ENCODE measurements at places on chromosomes 1 and 21. TPM values are rescaled to one million over a fixed set of nuclear protein-coding genes. Genes with fewer than 3 reads are reported as not detected.

DNA sequence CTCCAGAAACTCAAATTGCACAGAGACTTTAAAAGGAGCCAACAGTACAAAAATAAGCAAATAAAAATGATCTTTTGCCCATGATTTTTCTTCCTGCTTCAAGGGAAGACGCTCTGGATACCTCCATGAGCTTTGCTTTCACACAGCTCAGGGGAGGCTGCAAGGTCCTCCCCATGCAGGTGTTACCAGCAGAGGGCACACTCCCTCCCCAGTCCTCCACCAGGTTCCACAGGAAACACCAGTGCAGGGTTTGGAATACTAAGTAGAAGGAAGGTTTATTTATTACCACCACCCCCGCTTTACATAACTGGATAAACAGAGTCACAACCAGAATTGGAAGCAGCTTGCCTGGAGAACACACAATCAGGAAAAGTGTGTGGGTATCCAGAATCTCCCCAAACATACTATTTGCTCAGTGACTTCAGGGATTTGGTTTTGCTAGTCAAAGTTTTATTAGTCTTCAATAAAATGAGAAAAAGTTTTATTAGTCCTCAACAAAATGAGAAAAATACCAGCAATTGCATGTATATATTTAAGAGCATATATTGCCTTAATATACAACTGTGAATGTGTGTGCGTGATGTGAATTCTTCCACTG lies 37.3 kb downstream of the HSD3B1 start:
- peak; percentile 13 for DNase-seq

The CRP gene
- total RNA-seq, result not detected

DNA sequence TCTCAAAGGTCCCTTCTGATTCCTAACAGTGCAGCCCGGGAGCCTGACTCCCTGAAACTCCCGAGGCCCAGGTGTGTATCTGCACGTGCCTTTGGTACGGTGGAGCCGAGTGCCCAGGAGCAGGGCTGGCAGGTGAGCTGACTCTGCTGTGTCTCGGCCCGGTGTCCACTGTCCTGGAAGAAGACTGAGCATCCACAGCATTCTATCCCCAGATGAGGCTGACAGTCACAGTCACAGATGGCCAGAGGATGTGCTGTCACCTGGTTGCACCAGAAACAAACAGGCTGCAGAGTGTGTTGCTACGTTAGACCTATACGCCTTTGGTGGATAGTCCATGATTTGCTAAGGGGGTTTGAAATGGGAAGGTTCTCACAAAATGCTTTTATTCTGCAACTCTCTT lies 9.8 kb downstream of the ETV3L start:
- DNase-seq, result no peak

DNA sequence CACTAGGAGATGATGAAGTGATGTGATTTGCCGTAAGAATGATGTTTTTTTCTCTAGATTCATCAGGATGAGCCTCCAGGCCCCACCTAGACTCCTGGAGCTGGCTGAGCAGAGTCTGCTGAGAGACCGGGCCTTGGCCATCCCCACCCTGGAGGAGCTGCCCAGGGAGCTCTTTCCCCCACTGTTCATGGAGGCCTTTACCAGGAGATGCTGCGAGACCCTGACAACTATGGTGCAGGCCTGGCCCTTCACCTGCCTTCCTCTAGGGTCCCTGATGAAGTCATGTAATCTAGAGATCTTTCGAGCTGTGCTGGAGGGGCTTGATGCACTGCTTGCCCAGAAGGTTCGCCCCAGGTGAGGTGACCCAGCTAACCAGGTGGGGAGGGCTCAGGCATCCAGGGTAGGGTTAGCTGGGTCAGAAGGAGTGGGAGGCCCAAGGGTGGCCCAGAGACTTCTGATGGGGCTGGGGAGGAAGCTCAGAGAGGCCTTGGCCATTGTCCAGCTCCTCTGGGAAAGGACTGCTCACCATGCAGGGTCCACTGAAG lies 1.3 kb downstream of the PRAMEF12 start:
- no peak for DNase-seq

DNA sequence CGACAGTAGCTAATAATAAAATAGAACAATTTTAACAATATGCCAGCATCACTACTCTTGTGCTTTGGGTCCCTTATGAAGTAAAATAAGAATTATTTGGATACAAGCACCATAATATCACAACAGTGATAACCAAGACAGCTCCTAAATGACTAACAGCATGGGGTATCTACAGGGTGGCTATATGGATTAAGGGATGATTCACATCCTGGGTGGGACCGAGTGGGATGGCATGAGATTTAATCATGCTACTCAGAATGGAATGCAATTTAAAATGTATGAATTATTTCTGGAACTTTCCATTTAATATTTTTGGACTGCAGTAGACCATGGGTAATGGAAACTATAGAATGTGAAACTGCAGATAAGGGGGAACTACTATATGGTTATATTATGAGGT lies 28.1 kb upstream of the B3GALNT2 start:
- no peak for DNase-seq

- DNase-seq, result no peak
Observed at GRCh38 chr1:197732187-197732586, 43.1 kb downstream of the DENND1B start.

DNA sequence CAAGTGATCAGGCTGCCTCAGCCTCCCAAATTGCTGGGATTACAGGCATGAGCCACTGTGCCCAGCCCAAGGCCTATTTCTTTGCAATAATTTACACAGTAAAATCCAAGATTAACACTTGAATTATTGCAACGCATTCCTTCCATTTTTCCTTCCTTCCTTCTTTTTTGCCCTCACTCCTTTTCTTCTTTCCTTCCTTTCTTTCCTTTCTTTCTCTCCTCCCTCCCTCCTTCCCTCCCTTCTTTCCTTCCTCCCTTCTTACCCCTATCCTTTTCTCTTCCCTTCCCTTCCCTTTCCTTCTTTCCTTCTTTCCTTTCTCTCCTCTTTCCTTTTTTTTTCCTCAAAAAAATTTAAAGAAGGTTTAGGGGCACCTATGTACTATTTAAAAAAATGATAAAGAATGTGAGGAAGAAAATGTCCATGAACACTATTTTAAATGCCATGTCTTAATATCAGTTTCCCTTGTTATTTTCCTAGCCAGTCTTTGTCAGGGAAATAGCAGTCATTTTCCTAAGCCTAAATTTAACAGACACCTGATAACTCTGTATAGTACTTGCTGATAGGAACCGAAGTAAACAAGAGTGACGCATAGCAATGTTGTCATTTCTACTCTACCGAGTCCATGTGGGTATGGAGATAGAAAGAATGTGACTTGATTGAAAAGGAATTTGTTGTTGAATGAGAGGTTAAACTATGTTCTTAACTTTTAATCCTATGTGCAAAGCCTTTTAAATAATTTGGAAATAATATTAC lies 79.8 kb upstream of the HMCN1 start:
- no peak for DNase-seq

DNA sequence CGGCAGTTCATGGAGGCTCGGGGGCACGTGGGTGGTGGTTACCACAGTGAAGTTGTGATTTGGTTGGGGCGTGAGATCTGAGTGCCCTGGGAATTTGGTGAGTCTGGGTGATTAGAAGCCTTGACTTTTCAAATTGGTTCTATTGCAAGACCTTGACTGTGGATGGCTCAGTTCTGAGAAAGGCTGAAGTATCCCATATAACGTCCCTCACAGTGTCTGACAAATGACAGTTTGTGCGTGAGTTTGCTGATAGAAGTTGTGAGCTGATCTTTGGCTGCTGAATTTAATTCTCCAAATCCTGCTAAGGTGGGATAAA lies 549 bp downstream of the MSH4 start:
- DNase-seq, result no peak

GRCh38 chr1:19866758-19867157 lies 15.4 kb upstream of the OTUD3 start:
- DNase-seq, result no peak

GRCh38 chr1:220527279-220527907 lies 543 bp upstream of the MARK1 start:
- DNase-seq, result peak; percentile 29

The LHX8 gene
- not detected for total RNA-seq

- DNase-seq, result no peak
Observed at GRCh38 chr1:93015590-93015989, 54.3 kb upstream of the DIPK1A start.

DNA sequence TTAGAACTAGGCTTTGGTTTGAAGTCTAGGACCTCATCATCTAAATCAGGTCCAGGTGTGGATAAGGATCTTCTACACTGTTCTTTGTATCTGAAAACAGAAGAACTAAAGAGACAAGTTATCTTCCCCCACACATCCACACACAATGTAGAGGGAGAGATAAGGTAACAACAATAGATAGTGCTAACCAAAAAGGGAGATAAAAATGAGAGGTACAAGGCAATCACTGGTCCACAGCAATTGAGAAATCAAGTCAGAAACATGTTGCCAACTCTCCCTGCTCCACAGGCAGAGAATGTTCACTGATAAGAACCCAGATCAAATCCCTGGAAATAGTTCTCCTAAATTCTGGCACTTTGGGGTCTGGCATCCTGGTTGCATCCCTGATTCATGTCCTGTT lies 75.8 kb upstream of the LHX8 start:
- DNase-seq, result no peak

DNA sequence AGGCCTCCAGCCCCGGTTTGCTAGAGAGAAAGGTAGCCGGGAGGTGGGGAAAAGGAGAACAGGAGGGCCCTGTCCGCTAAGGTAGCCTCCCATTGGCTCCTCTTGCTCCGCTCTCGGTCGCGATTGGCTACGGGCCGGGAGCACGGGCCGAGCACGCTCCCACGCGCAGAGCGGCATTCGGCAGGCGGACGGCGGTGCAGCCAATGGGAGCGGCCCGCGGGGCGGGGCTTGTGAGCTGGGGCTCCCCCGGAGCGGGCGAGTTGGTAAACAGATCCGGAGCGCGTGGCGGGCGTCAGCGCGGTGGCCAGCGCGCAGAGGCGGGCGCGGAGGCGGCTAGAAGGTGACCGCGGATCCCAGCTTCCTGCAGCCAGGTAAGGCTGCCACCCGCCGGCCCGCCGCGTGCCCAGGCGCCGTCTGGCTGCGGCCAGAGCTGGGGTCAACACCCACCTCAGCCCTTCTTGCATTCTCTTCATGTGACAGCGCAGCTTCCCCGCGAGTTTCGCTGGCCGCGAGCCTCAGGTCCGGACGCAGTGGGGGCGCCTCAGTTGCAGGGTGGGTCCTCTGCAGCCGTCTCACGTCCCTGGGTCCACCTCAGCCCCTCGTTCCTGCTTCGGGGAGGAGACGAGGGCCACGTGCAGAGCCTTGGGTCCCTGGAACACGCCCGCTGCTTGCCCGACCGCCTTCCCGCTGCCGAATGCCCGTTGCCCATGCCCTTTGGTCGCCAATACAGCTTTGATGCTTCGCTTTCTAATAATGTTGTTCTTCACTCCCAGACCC lies at the start of gene COQ8A:
COQ8A (plus strand) TSS at position 266 of the 777 bp plus-strand sequence. CDS start 21,092 bp downstream, outside the sequence.
- DNase-seq, result peak; percentile 99

DNA sequence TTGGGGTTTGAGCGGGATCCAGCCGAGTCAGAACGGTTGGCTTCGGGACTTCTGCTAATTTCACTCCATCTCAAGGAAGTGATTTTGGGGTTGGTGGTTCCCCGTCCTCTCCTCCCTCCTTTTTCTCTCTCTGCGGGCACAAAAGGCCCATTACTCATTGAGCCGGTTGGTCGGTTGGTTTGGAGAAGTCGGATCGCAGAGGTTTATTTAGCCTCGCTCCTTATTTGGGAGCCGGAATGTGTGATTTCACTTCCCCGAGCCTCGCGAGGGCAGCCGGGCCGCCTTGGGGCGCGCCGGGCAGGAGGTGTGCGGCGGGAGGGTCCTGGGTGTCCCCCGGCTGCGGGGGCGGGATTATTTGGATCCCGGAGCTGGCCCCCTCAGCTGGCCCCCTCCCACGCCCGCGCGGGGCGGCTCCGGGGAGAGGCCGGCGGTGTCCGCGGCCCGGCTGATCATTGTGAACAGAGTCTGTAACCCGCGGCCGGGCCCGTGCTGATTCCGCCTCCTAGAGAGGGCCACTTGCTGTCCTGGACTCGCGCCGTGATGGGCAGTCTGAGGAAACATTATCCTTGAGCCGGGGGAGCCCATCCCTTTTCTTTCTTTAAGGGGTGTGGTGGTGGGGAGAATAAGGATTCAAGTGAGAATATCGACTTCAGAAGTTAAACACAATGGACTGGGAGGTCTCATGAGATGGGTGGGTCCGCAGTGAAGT lies 1.2 kb downstream of the MAPKAPK2 start:
- DNase-seq, result peak; percentile 53

- DNase-seq, result no peak
Observed at GRCh38 chr1:193545171-193545570, 358.8 kb upstream of the B3GALT2 start.

DNA sequence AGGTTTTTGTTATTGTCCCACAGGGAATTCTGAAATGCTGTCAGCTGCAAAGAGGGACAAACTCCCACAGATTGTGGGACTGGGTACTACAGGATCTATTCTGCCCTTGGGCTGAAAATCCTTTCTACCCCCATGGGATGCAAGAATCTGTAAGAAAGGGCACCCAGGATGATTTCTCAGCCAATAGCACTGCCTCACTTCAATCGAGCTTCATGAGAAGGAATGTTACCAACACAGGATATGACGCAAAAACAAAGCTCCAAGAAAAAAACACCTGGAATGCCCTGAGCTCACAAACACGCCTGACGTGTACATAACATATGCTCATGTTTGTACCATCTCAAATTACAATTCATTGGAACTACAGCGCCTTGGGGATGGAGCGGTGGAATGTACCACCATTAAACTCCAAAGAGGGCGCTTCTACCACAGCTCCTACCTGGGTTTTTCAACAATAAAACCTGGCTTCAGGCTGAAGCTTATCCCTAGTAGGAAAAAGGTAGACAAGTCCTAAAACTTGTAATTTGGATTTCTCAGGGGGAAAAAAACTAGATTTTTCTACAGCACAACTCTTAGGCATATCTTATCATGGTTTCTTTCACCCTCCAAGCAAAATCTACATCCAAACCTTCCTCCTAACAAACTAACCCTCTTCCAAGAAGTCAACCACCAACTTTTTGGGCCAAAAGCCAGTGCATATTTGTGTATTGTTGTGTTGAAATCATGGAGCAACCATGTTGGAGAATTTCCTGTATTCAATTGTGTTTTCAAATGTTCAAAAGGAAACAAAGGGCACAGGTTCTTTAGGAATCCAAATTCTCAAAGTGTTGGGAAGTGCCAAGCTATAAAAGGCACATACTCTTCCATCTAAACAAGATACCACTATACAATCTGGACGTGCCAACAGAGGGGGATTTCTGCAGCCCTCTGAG lies 78.9 kb downstream of the TGFBR3 start:
- DNase-seq, result no peak

The RGSL1 gene
- not detected for total RNA-seq

DNA sequence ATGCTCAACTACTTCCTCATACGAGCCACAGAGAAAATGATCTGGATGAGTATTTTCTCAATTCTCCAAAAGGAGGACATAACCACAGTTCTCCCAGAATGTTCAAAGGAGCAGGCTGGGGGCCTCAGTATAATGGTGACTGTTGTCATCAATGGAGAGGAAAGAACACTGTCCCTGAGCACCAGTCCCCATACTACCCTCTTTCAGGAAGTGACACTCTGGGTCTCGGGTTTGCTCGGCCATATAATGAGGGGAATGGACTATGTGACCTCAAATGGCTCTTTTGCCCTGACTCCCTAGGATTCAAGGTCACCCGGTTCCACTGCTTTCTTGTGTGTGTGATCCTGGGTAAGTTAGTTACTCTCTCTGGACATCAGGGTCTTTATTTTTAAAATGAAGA lies 22.8 kb downstream of the SLC9A1 start:
- DNase-seq, result no peak

The TSTD1 gene
- total RNA-seq, result 200 TPM

GRCh38 chr1:38037221-38037939 lies 9.2 kb downstream of the POU3F1 start:
- DNase-seq, result no peak
